CD4-positive, alpha-beta T cell treated with Interleukin-2 at 100 ng/mL for 4 hours (primary cell): ENCODE measurements at places on chromosomes 11 and 22.

DNA sequence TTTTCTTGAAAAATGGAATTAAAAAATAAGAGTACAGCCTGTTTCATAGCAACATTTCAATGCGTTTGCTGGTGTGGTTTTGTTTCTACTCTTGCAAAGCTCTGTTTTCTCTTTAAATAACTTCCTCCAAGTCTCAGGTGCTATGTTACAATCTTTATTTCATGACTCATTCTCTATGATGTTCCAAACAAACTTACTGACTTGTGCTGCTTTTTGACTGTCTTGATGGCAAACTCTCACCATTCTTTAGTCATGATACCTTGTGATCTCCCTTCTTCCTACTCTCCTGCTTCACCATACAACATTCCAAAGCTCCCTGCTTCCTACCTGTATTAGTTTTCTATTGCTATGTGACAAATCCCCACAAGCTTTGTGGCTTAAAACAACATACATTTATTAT is 166.1 kb downstream of the C11orf91 start:
- DNase-seq = no peak

- DNase-seq = peak; percentile 17
Observed at GRCh38 chr11:62842171-62842741, 2.9 kb upstream of the WDR74 start.

- DNase-seq = no peak
Observed at GRCh38 chr22:17476838-17477237, 86.5 kb upstream of the SLC25A18 start.

DNA sequence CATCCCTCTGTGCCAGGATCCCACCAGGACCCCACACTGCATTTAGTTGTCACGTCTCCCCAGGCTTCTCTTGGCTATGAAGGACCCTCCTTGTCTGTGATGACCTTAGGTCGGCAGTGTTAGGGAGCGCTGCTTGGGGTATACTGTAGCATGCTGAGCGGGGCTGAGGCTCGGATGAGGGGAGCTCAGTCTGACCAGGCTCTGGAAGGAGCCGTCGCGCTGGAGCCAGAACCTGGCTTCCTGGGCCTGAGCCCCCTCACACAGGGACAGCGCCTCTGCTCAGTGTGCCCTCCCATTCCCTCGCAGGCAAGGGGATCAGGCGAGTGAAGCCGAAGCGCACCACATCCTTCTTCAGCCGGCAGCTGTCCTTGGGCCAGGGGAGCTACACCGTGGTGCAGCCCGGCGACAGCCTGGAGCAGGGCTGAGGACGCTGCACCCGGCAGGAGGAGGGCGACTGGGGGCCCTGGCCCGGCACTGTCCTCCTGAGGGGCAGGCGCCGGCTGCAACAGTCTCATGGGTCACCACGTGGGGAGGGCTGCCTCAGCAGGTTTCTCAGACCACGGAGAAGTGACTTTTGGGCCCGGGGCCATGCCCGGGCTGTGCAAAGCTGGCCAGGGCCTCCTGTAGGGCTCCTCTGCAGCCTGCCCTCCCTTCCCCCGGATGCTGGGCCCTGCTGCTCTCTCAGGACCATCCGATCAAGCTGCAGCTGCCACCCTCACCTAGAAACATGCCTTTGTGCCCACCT is 11.5 kb upstream of the NEAT1 start:
- no peak for DNase-seq

GRCh38 chr22:33012833-33013450 is 45.2 kb downstream of the SYN3 start:
- no peak for DNase-seq

DNA sequence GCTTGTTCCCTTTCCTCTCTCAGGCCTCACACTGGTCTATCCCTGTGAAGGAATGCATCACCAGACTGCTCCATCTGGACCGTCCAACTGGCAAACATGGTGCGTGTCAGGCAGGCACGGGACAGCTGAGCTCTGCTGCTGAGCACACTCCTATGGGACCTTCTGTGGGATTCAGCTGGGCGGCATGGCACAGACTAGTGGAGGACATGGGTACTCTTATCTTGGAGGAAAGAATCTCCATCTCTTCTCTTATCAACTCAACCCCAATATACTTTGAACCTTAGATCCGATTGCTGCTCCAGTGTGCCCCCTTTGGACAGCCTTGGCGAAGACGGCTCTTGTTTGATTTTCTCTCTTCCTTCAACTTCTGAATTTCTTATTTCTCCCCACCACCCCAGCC is 593.6 kb downstream of the ETS1 start:
- DNase-seq = no peak

- no peak for DNase-seq
Observed at GRCh38 chr11:9253086-9253485, 12.1 kb downstream of the DENND5A start.

GRCh38 chr11:43895601-43896000 is 15.0 kb downstream of the ALKBH3 start:
- no peak for DNase-seq

- no peak for DNase-seq
Observed at GRCh38 chr22:43859621-43860020, 2.7 kb downstream of the SULT4A1 start.

DNA sequence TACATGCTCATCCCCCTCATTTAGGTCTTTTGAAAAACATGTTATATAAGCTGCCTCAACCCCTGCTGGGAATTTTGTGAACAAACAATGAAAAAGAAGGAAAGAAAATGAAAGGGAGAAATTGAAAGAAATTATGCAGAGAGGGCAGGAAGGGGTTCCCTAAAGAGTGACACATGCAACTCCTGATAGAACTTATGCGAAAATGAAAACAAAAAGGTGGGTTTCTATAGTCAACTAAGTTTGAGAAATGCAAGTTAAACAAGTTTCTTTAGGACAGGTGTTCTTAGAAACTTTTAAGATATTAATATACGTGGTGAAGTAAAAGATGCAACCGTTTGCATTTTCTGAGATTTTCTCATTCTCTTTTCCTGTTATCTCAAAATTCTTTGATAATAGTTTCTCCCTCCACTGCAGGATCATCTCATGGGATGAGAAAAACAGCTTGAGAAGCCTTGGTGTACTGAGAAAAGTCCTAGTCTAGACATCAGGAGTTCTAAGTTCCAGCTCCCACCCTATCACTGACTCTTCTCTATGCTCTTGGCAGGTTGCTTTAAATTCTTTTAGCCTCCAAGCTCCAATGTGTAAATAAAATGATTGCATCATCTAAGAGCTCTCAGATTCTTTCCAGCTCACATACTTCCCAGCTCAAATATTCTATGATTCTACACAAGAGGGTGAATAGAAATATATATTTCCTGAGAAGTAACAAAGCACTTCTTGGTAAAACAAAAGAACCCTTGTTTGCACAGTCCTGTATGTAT is 109.2 kb downstream of the FAM76B start:
- no peak for DNase-seq

DNA sequence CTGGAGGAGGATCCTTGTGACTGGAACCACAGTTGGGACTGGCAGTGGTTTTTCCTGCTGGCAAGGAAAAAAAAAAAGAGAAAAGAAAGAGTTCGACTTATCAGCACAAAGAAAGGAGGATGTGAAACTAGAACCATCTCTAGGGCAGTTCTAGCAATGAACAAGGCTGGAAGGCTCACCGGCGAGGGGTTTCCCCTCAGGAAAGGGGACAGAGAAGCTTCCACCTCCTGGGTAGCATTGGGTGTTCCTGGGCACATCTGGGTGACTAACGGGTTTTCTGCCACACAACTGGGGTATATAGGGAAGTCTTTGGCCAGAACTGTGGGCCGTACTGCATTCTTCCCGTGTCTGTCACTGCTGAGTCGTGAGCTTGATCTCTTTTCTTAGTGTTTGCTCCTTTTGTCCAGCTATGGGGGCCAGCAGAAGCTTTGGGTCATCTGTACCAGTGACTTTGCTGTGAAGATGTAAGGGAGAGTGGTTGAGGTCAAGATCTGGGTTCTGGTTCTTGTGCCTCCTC is 109.4 kb upstream of the OR4B1 start:
- peak; percentile 32 for DNase-seq

DNA sequence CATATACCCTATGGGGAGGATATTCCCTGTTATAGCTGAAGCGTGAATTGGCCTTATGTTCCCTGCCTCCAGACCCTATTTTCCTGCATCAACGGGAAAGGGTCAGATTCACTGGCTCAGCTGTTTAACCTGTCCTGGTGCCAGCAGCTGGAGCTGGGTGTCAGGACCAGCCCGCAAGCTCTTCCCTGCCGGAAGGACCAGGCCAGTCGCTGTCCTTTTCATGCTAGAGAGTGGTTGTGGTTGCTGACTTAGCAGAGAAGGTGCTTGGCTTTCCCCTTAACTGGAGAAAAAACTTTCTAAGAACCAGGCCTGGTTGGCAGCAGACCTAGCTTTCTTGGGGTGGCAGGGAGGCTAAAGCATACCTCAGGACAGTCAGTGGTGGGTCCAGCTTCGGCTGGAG is 5.2 kb upstream of the SREBF2 start:
- no peak for DNase-seq

- DNase-seq = no peak
Observed at GRCh38 chr11:74849525-74850391, 99.1 kb downstream of the XRRA1 start.

- peak; percentile 50 for DNase-seq
Observed at GRCh38 chr22:31347251-31348008, 1.3 kb upstream of the PATZ1 start.

DNA sequence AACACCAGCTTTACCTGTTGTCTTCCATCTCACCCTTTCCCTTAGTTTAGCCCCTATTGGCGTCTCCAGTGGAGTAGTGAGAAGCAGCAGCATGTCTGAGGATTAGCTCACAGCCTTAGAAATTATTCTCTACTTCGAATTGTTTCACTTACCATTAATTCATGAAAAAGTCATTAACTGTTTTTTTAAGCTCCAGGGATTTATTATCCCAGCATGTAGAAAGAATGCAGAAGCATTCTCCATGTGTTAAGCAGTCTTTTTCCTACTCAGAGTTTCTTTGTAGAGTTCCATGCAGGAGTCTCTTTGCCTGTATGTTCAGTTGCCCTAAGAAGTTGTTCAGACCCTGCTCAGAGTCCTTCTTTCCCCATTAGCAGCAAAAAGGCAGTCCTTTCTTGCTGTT is 137.9 kb upstream of the RASSF10 start:
- DNase-seq = no peak

DNA sequence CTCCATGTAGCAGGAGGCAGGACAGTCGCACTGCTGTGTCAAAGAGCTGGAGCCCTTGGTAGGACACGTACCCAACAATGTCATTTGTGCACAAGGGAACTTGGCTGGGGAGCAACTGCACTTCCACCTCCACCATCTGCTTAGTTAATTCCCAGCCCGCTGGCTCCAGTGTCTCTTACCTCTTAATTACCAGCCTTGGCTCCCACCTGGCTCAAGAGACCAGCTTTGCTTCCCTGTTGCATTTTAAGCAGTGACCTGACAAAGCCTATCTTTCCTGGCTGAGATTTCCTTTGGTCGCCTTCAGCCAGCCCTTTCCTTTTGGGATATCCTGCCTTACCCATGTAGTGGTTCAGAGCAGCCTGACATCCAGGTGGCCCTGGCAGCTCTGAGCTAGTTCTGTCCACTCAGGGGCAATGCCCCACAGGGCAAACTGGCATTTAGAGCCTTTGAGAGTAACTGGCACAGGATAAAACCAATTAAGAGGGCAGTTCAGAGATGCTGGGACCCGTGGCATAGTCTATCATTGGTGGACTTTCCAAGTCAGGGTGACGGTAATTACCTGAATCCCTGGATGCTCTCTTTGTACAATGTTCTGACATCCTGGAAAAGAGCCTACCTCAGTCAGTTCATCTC is 212.6 kb upstream of the SORL1-AS1 start:
- DNase-seq = no peak

GRCh38 chr11:102669664-102670063 is 35.9 kb downstream of the MMP27 start:
- no peak for DNase-seq

- no peak for DNase-seq
Observed at GRCh38 chr11:34437224-34438125, 1.3 kb upstream of the CAT start.

DNA sequence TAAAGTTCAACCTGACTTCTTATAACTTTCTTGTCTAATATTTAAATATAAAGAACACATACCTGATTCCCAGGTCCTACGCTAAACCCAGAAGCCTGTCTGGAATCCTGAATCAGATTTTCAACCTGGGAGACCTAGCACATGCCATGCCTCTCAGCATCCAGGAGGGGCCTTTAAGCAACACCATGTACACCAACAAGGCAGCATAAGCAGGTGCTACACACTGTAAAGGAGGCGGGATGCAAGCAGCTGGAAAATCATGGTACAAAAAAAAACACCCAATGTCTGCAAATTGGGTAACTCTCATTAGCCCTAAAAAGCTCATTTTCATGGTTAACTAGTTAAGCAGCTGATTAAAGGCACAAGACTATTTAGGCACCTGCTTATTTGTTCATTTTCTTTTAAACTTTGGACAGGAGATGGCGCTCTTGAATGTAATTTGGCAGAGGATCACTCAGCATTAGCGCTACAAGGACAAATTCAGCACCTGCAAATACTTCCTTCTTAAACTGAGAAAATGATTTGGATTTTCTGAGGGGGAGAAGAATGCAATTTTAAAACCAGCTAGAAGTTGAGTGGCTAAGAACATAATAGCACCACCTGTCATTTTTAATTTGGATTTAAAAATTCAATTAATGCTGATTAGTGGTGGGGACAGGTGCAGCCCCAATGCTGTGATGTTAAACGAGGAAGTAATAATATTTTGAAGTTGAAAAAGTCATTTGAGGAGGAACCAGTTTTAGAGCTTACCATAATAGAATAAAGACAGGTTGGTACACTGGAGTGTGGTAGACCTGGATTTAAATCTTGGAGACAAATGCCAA is 104.0 kb downstream of the FAR1 start:
- DNase-seq = peak; percentile 76

DNA sequence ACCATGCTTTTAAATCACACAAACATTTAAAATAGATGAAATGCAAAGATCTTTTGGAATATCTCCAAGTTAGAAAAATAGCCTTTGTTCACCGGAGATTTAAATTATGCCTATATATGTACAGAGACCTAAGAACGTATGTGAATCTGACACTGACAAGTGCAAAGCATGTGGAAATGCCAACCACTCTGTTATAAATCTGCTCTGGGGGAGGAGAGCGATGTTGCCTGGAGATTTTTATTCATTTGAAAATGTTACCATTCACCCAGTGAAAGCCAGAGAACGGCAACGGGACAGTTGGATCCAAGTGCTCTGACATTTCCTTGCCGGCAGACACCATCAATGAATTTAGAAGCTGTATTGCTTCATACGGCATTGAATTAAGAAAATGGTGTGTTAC is 39.8 kb upstream of the BMAL1 start:
- no peak for DNase-seq

- DNase-seq = no peak
Observed at GRCh38 chr11:130055617-130056016, 14.1 kb upstream of the APLP2 start.

DNA sequence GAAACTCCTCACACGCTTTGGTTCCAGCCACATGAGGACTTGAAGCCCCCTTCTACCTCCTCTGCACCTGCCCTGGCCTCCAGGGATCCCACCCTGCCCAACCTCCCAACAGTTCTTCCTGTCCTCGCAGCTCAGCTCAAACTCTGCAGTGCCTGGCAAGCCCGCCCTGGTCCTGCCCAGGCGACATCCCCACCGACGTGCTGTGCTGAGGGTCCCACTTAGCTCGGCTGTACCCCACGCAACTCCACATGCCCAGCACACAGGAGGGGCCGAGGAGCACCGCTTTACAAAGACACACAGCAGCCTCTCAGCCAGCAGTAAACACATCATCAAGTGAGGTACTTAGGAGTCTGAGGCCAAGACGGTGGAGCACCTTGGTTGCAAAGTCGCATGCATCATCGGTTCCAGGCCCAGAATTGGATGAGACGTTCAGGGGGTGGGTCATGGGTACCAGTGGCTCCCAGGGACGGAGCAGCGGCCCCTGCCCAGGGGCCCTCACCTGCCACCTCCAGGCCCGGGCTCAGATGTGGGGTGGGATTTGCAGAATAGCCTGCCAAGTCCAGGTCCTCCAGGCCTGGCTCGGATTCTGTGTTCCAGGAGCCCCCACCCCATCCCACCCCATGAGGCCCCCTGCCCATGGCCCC is 72.6 kb downstream of the CELSR1 start:
- DNase-seq = no peak
